NCI-H1105 treated with DMSO at 0.1 percent for 48 hours (cell line): ENCODE measurements at places on chromosomes 5 and 9.
A peak's percentile ranks its signal among the peaks of the same experiment; 100 is the strongest.

DNA sequence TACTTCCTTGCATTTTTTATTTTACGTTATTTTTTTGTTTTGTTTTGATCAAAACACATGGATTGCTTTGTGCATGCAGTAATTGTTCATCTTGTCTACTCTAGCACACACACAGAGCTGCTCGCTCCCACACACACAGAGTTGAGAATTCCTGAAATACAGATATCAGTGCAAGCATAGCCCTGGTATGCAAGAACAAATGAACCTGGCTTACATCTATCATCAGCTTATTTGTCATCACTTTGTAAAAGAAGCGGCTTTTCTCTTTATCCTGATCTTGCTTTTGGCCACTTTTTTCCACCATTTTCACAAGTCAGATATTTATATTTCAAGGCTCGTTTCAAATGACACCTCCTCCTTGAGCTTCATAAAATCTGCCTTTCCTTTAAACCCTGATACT is 1435.7 kb downstream of the MAT2B start:
- no peak for DNase-seq

DNA sequence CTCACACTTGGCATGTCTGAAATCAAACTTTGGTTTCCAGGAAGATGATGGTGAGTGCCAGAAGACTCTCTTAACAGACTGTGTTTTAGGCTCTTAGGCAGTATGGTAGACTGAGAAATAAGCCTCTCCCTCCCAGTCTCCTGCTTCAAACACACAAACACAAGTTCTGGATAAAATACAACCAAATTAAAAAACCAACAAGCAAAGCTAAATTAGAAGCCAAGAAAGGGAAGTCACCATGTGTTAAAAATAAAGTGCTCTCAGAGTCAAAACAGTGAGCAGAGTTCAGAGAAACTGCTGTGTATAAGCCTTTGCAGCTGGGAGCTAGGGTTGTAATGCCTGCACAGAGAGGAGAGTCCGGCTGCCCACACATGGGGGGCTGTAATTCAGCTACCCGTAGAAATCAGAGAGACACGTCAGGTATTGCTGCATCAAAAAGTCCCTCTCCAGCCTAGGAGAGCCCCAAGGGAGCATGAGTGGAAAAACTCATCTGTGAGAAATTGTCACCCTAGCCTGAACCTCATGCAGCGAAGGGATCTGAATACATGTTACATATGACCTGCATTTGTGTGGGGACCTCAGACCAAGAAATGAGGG is 62.6 kb downstream of the ANGPTL2 start:
- DNase-seq: no peak

GRCh38 chr9:36136272-36136893 is at the start of gene GLIPR2:
GLIPR2 (plus strand) TSS chr9:36136733; CDS start chr9:36136779, 46 bp downstream.
- peak; percentile 42 for DNase-seq

GRCh38 chr9:120161776-120162175 is 418.2 kb downstream of the CDK5RAP2 start:
- no peak for DNase-seq

- no peak for DNase-seq
These were observed 467.8 kb downstream of the ZNF608 start for GRCh38 chr5:124278636-124279035.

- no peak for DNase-seq
These were observed 248.3 kb downstream of the FSTL4 start for GRCh38 chr5:133363807-133364587.

GRCh38 chr5:97182571-97183099 is 412 bp downstream of the RIOK2 start:
- no peak for DNase-seq

DNA sequence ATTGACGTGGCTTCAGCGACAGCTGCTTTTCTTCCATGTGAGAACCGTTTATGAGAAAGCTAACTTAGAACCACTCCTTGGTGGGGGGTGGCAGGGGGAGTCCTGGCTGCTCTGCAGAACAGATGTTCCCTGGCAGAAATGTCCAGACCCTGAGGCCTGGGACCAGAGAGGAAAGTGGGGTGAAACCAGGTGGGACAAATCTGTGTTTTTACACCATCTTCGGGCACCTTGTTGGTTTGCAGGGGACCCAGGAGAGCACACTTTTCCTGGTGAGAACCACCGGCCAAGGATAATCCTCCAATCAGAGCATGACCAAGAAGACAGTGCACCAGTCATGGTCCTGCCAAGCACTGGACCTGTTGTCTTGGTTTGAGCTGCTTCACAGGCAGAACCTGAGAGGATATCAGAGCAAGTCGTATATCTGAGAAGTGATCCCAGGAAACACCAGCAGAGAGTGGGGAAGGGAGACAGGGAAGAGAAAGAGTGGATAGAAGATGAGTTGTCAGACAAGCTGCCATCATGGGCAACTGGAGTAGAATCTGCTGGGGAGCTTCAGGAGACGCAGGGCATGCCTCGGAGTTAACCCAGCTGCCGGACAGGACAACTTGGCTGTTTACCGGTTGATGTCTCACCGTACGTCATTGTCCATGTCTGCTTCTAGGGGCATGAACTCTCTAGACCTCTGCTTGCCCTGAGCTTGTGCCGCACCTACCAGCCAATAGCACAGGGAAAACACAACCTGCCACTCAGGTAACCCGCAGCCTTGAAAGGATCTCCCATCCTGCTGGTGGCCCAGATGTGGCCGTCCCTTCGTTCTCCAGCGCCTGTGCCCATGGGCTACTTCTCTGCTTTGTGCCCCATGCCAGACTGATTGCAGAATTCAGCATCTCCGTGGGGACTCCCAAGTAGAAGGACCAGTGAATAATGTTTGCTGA is 178.4 kb upstream of the MVB12B start:
- DNase-seq: no peak

GRCh38 chr9:16982780-16983310 is 112.4 kb upstream of the BNC2 start:
- DNase-seq: no peak

DNA sequence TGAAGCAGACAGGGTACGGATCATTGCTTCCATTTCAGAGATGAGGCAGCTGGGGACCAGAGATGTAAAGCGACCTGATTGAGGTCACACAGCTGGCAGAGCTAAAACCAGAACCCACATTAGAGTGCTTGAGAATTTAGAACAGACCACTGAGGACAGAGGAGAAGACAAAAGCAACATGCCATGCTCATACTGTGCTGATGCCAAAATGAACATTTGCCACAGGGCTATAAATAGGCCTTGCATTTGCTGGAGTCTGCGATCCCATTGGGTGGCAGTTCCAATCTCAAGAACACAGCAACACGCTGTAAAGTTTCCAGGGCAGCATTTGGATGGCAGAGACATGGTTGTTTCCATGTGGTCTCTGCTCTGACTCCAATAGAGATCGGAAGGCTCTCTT is 222.4 kb upstream of the TBC1D2 start:
- no peak for DNase-seq

- no peak for DNase-seq
These were observed 828.1 kb upstream of the GRAMD2B start for GRCh38 chr5:125595095-125595494.

DNA sequence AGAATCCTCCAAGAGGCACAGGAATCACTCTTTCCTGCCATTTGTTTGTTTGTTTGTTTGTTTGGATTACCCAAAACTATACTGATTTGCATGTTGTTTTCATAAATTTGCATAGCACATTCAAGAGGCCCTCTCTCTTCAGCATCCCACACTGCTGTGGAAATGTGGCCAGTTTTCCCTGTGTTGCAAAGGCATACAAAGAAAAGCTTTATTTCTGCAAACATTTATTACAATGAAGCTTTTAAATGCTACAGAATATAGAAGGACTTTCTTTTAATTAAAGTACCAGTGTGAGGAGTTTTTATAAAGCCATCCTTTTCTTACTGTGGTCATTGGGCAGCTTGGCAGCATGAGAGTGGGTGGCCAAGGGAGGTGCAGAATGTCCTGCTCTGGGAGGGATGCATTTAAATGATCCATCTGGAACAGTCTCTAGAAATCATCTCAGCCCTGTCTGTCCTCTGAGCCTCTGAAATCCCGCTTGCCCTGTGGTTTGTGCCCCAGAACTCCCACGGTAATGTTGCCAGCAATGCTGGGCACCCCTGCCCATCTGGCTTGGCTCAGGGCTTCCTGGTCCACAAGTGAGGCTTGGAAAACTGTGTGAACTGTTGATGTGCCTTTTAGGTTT is 356.8 kb upstream of the KIF2A start:
- no peak for DNase-seq

DNA sequence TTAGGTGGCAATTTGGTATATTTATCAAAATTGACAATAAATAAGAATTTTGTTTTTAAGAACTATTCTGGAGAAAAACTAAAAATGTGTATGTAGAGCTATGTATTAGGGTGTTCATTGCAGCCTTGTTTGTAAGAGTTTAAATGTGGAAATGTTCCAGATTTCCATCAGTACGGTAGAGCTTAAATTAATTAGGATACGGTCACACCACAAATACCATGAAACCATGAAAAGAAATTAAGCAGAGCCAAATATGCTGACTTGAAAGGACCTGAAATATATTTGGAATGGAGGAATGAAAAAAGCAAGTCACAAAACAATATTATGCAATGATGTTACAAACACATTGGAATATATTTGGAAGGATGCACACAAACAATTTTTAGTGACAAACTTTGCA is 64.6 kb downstream of the ACTBL2 start:
- no peak for DNase-seq

DNA sequence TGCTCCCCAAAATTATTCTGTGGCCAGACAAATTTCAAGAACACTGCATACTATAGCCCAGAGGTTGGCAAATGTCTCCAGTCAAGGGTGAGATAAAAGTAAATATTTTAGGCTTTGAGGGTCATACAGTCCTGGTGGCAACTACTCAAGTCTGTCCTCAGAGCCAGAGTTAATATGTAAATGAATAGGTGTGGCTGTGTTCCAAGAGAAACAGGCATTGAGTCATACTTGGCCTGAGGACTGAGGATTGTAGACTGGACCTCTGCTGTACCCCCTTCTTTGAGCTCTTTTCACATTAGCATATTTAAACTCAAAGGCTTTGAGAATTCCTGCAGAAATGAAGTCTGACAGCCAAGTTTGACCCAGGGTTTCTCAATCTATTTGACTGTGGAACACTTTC is 129.2 kb upstream of the PTCH1 start:
- DNase-seq: no peak

DNA sequence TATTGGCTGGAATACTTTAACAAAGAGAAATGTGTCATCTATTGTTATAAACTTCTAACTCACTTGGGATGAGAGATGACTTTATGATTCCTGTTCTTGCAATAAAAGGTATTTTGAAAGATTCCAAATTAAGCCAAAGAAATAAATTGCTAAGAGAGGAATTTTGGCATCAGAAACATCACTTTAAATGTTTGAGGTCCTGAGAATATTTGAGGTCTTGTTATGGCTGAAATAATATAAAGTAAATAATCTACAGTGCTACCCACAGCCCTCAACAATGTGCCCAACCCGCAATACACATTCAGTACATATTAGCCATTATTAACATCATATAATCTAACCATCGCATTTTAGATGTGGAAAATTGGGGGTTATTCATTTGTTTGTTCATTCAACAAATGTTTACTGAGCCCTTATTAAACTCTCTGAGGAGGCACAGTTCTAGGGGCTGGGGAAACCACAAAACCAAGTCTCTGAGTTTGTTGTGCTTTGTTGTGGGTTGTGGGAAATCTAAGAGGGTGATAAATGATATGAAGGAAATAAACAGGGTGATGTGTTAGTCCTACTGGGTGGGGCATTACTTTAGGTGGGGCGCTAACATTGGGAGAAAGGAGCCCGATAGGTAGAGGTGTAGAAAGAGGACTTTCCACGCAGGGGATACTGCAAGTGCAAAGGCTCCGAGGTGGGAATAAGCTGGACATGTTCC is 135.2 kb upstream of the CLINT1 start:
- DNase-seq: no peak

DNA sequence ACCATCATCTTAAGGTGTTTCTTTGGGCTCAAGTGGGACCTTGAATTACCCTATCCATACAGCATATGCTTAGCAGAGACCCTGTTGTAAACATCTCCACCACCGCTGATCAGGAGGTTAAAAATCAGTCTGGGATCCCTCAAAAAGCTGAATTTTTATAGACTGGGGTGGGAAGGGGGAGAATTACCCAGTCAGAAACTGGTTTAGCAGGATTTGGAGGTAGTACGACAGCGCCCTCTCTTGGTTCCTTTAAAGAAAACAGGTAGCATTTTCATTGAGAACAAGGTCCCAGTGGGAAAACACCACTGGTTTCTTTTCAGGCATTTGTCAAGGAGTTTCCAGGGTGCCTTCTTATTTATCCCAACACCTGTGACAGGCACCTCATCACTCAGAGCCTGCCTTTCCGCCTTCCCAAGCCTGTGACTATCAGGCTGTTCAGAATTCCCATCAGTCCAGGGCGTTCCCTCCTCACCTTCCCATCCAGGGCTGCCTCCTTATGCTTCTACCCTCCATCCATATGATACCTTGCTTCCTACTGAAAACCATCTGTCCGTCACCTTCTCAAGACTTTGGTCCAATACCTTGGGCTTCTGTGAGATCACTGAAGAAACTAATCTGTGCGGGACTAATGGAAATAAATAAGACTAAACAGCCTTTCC is 203.8 kb upstream of the RAI14 start:
- DNase-seq: no peak

DNA sequence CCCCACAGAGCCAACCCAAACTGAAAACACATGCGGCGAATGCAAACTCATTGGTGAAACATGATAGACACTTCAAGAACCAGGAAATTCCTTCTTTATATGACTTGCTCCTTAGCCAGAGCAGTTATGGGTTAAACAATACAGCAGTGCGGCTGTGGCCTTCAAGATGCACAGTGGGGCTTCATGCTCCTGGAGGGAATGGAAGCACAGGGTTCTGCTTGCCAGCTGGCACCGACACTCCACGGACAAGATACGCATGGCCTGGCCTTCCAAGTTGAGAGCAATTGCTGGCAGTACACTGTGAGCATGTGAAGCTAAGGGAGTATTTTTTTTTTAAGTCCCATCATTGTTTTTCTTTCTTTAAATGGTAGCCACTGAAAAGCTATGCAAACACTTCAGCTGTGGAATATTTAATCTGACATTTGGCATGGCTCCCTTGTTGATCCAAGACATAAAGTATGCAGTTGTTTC is 451.6 kb upstream of the CD180 start:
- DNase-seq: peak; percentile 62

- DNase-seq: no peak
These were observed 241.6 kb downstream of the CDK5RAP2 start for GRCh38 chr9:120338340-120338739.

DNA sequence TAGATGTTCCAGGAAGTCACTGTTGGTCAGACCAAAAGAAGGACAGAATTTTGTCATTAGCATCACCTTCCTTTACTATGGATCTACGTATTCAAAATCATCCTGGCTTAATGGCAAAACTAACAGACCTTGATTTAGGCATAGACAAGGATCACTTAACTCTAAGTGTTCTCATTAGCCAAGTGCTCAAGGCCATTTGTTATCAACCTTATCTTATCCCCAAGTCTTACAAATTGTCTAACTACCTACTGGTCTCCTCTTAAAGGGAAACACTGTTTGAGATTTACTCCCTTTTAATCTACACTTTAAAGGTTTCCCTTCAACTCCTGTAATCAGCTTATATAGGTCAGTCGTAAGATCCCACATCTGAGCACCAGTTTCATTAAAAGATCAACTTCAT is 1197.5 kb upstream of the C9orf72 start:
- DNase-seq: peak; percentile 46

GRCh38 chr9:136403538-136403914 is 3.6 kb upstream of the SNAPC4 start:
- no peak for DNase-seq
